ENCODE measurements at places on chromosomes 12 and 14.

DNA sequence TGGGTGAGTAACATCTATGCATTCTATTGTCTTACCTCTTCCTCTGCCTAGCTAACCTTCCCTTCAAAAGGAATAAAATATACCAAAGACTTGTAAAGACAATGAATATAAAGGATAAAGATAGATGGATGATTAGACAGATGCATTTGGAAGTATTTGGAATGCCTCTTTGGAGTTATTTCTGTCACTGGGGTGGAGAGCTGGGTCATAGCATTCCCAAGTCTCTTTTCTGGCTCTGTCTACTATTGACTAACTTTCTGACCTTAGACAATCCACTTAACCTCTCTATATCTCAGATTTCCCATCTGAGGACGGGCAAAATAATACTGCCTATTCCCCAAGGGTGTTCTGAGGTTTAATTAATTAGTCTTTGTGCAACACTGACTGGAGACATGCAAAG is 517.4 kb downstream of the DIO2 start:
- DNase-seq = no peak

DNA sequence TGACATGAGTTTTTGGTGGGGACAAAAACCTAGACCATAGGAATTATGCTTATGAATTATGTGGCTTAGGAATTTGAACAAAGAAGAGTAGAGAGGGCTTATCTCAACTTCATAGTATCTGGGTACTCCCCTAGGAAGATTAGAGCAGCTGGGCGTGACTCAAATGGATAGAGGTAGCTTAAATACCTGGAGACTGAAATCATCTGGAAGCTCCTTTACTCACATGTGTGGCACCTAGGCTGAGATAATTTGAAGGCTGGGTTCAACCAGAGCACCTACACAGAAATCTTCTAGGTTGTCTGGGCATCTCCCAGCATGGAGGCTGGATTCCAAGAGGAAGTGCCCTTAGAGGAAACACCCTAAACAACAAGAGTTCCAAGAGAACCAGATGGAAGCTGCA is 393.9 kb downstream of the ADAMTS20 start:
- no peak for DNase-seq

DNA sequence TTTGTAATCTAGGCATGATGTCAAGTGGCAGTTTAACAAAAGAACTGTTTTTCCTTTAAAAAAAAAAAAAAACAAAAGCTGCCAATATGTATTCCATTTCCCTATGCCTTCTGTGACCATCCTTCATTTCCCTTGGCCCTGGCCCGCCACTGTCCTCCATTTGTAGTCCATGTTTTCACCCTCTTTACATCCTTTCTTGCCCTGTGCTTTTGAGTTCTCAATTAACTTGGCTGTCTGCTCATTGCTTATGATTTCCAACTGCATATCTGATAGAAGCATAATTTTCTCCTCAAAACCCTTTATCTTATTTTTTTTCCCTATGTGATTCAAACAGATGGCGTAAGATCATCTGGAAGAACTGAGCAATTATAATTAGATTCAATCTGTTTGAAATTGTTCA is 297.5 kb downstream of the NAV3 start:
- no peak for DNase-seq

GRCh38 chr12:68482014-68482413 is 128.7 kb upstream of the RAP1B start:
- no peak for DNase-seq

DNA sequence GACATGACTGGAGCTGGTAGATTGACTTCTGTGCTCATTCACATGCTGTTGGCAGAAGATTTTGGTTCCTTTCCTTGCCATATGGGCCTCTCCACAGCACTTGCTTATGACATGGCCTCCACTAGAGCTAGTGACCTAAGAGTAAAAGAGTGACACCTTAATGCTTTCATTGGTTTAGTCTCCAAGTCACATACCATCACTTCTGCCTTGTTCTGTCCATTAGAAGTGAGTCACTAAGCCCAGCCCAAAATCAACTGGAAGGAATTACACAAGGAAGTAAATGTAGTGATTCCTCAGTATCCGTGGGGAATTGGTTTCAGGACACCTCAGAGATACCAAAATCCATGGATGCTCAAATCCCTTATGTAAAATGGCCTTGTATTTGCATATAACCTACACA is 81.3 kb downstream of the PPHLN1 start:
- DNase-seq = no peak

- no peak for DNase-seq
These were observed 1033.3 kb upstream of the FLRT2 start for GRCh38 chr14:84496677-84497076.

GRCh38 chr12:30874455-30875321 is 51.9 kb upstream of the TSPAN11 start:
- DNase-seq = peak; percentile 74

GRCh38 chr12:25970916-25971653 is 12.6 kb downstream of the RASSF8 start:
- no peak for DNase-seq

DNA sequence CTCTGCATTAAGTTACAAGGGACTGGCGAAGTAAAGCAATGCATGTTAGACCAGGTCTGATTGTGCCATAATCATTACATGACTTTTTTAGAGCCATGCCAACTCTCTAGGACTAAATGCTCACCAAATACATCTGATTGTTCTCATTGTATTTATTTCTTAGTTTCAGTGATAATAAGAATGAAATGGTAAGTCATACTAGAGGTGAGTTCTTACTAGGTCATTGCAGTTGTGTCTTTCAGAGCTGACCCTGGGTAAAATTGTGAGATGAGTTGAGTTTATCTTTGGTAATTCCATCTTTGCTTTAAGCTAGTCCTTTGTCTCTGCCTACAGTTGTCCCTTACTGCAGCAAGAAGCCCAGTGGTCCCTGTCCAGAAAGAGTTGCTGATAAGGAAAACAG is 73.2 kb downstream of the PRKCH start:
- DNase-seq = no peak

DNA sequence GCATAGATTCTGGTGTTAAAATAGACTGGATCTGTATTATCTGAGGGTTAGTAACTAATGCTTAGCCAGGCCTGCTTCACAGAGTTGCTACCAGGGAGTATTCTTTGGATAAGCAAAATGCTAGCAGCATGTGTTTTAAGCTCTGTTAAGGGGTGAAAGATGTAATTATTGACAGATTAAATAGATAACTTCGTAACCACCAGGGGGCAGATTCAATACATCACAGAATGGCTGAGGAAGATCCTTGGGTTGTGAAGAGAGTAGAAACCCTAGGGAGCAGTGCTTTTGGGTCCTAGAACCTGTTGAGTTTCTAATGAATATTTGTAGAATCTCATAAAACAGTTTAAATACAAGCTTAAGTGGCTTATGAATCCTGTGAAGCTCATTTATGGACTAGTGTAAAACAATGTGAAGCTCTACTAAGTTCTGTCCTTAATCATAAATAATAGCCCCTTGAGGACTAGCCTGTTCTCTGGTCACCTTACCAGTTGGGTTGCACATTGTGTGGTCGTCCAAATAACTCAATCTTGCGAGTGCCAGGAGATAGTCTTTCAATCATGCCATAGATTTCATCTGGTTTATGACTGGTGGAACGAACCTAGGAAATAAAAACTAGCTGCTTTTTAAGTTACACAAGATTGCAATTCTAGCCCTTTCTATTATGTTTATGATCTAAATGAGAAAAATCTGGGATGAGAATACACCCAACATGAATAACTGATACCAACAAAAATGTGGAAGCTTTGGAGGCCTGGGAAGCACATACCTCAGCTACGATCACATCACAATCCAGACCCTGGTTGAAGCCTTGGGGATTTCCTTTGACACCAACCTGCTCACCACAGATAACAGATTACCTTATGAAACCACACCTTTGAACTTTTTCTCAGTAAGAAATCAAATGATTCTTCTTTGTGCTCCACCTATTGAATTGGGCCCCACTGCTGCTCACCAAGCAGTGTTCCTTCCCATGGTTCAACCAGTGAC is 12.3 kb downstream of the METTL3 start:
- DNase-seq = no peak

- DNase-seq = no peak
These were observed 508.5 kb downstream of the FOXG1 start for GRCh38 chr14:29274890-29275596.

DNA sequence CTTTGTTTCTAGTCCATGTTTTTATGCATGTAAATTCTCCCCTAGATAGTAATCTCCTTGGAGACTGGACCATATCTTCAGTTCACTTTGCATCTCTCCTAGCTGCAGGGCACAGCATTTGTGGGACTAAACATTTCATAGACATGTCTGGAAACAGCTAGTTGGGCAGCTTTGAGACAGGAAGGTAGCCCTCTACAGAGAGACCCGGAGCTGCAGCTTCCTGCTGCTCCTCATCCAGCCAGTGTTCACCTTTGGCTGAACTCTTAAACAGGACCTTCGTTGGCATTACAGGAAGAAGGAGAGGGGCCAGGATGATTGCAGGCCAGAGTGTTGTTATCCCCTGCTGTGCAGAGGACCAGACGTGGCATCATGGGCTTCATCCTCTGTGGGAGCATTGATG is 52.9 kb downstream of the GNS start:
- no peak for DNase-seq

DNA sequence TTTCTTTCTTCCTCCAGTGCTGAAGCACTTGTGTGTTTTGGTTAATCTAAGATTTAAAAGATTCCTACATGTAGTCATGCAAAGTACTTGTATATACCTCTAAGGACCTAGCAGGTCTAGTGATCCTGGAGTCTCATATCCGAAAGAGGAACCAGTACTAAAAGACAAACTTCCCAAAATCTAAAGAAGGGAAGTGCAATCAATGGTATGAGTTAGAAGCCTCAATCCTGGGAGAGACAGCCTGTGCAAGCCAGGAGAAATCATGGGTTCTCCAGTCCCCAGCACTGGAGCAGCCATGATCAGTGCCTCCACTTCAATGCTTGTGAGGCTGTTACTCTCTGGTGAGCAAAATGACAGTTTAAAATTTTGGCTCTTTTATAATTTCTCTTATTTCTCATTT is 277.4 kb downstream of the DAD1 start:
- no peak for DNase-seq

- DNase-seq = no peak
These were observed at the start of gene NPC2 for GRCh38 chr14:74492776-74493342. NPC2 (minus strand) TSS chr14:74493305; CDS start chr14:74493274, 31 bp downstream.

DNA sequence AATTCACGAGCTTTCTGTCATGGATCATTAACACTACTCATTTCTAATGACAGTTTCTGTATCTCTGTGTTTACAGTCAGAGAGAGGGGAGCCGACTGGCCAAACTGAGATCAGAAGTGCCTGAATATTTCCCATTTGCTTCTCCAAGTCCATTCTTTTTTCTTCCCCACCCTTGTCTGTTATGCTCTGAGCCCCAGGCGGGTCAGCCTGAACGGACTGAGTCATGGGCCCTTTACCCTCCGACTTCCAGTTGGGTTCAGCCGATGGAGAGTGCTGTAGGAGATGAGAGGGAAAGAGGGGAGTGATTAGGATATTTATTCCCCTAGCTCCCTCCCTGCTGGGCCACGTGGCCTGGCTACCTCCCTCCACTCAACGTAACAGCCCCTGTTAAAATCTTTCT is 104.7 kb downstream of the PAH start:
- no peak for DNase-seq

- no peak for DNase-seq
These were observed 61.2 kb upstream of the OTOGL start for GRCh38 chr12:80038062-80038560.

DNA sequence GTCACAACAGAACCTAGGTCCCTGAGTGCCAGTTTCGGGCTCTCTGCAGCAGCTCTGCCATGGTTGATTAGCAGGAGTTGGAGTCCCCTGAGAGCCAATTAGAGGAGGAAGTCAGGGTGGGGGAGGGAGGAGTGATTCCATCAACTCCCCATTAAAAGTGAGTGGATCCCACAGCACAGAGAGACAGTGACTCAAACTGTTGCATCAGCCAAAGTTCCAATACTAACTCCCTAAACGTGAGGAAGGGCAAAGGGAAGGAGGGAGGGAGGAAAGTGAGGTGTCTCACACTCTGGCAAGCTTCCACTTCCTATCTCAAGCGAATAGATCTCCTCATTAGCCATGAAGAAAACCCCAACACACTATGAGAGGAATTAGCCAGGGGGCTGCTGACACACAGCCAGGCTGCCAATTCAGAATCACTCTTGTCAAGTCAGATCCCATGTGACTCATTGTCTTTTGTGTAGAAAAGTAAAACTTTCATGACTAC is 23.6 kb downstream of the OR11H4 start:
- DNase-seq = no peak

DNA sequence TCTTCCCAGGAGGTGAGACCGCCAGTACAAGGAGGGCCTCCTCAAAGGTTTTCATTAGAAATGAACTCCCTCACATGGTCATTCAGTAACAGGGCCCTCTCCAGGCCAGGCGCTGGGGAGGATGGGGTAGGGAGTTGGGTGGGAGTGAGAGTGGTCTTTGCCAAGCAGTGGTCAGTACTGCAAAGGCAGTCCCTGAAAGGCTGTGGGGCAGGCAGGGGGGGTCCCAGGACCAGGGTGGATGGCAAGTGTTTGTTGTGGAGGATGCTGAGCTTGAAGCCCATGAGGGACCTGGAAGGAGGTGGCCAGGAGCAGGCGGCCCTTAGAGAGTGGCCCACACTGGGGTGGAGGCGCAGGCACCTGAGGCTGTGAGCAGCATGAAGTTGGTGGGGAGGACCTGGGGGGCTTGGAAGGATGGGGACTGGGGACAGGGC is 26.1 kb downstream of the CEP170B start:
- peak; percentile 60 for DNase-seq

- no peak for DNase-seq
These were observed 233.3 kb downstream of the CCDC59 start for GRCh38 chr12:82124711-82125380.

DNA sequence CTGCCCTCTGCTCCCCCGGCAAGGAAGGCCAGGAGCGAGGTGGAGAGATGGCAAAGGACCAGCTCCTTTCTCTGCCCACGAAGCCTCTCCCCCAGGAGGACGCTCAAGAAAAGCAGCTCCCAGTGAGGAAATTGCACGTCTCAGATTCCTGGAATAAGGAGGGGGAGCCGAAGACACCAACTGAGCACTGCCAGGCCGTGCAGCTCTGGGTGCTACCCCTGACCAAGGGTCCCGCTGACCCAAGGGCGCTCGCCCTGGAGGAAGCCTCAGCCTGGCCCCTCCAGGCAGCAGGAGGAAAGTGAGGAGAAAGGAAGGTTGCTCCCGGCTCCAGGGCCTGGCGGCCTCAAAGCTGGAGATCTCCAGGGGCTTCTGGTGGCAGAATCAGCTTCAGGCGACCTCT is 174.1 kb upstream of the SFSWAP start:
- no peak for DNase-seq

DNA sequence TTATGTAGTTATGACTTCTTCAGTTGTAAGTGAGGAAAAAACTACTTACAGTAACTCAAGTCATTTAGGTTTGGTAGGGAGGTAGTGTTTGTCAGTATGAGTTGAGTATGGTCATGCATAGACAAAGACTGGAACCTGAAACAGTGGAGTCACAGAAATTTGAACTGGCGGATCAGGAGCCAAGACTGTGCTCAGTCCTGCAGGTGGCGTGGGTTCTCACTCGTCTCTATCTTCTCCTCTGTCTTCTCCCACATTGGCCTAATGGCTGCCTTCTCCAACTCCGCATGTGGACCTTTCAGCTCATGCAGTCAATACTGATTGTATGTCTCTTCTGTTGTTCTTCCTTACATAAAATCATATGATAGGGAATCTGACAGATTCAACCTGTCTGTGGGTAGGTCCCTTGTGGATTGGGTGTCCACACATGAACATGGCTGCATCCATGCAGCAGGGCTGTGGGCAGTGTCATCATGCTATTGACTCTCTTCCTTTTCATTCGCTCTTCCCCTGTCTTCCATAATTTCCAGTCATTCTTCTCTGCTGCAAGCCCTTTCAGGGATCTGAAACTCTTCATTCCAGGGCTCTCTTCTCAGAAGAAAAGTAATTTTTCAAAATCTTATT is 78.8 kb upstream of the NEDD1 start:
- no peak for DNase-seq

GRCh38 chr12:123006977-123007376 is 26.5 kb downstream of the ARL6IP4 start:
- no peak for DNase-seq
